ENCODE measurements at places on chromosomes 16 and 17. TPM values are rescaled to one million over a fixed set of nuclear protein-coding genes. Genes with fewer than 3 reads are reported as not detected.

BAIAP3 gene
- polyA plus RNA-seq: 7.0 TPM

MT4 gene
- polyA plus RNA-seq: not detected

KCNG4 gene
- 0.03 TPM for polyA plus RNA-seq

KRT27 gene
- not detected for polyA plus RNA-seq

TEX19 gene
- 0.06 TPM for polyA plus RNA-seq

KRT14 gene
- not detected for polyA plus RNA-seq

UBE2I gene
- polyA plus RNA-seq: 171 TPM

PARD6A gene
- 3.9 TPM for polyA plus RNA-seq

SDR42E2 gene
- polyA plus RNA-seq: 0.27 TPM

SRL gene
- 1.2 TPM for polyA plus RNA-seq

TNP2 gene
- polyA plus RNA-seq: not detected

NRN1L gene
- polyA plus RNA-seq: 0.51 TPM

LYRM1 gene
- 48.7 TPM for polyA plus RNA-seq

TEX14 gene
- 1.2 TPM for polyA plus RNA-seq

GRAPL gene
- polyA plus RNA-seq: 5.7 TPM

PRSS33 gene
- 0.26 TPM for polyA plus RNA-seq

P2RX1 gene
- polyA plus RNA-seq: 1.0 TPM

DNAI2 gene
- polyA plus RNA-seq: 0.14 TPM

C16orf74 gene
- polyA plus RNA-seq: 4.9 TPM

AOC2 gene
- polyA plus RNA-seq: 1.6 TPM

SLFN14 gene
- 0.12 TPM for polyA plus RNA-seq

TBC1D3G gene
- not detected for polyA plus RNA-seq

KRT28 gene
- not detected for polyA plus RNA-seq

TOM1L1 gene
- 78.6 TPM for polyA plus RNA-seq

KCNH4 gene
- polyA plus RNA-seq: 0.04 TPM

TXNDC11 gene
- polyA plus RNA-seq: 43.1 TPM

ABCC6 gene
- polyA plus RNA-seq: 21.2 TPM

NPW gene
- polyA plus RNA-seq: 12.0 TPM

SMIM5 gene
- polyA plus RNA-seq: 8.1 TPM

ATP2A1 gene
- polyA plus RNA-seq: 3.7 TPM

ZNF785 gene
- polyA plus RNA-seq: 32.1 TPM

CA5A gene
- polyA plus RNA-seq: 0.17 TPM

CDH5 gene
- 62.7 TPM for polyA plus RNA-seq

WNK4 gene
- polyA plus RNA-seq: 9.3 TPM

CCDC144A gene
- polyA plus RNA-seq: 0.79 TPM
